Activated B cell treated with CpG ODN at 0.5 μM for 24 hours (primary cell): ENCODE measurements at places on chromosomes 16 and 17.

DNA sequence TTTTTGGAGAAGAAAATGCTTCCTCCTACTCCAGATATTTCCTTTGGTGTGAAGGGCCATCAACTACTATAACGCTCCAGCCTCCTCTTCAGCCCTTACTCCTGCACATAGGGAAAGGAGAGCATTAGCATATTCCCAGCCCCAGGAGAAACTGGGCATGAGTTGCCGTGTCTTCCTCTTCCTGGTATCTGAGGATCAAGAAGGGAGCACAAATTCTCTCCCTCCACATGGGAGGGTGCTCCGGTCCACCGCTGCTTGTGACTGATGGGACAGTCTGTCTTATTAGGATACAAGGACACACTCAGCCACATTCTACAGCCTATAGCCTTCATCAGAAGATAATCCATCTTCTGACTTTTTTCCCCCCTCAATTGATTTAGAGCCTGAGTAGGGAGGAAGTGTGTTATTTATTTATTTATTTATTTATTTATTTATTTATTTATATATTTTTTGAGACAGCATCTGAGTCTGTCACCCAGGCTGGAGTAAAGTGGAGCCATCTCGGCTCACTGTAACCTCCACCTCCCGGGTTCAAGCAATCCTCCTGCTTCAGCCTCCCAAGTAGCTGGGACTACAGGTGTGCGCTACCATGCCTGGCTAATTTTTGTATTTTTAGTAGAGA is 16.6 kb upstream of the CYB5B start:
- H3K27me3 ChIP-seq: no peaks in the 10 kb centered on the region
- H3K36me3 ChIP-seq: no peaks in the 10 kb centered on the region
- H3K27ac ChIP-seq: no peak overlapping the region
- no peak for DNase-seq

DNA sequence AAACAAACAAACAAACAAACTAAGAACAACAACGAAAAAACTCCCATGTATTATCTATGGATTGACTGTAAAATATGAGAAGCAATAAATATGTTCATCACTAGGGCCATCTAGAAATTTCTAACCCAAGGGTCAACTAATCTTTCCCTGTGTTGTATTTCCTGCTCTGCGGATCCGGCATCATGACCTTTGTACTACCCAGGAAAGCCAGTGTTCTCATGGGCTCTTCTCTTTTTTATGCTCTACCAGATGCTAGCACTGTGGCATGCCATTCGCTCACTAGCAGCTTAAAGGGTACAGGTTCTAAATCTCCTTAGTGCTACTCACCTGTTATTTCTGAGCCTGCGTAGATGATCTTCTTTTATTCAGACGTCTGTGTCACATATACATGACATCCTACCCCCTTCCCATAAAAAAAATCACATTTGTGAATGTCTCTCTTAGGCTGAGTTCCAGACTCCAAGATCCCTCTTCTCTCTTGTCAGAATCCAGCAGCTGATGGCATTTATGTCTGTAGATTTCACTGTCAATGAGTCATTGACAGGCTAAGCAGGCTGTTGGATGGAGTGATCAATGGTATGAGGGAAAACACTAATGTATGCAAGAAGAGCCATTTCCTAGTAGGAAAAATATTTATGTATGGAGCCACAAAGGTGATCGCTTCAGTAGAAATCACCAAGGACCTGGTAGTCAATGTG is 100.0 kb downstream of the WWOX start:
- peaks cover 14% of the 10 kb centered on the region for H3K4me1 ChIP-seq
- no peak overlapping the region for H3K4me3 ChIP-seq
- H3K27ac ChIP-seq: no peak overlapping the region

DNA sequence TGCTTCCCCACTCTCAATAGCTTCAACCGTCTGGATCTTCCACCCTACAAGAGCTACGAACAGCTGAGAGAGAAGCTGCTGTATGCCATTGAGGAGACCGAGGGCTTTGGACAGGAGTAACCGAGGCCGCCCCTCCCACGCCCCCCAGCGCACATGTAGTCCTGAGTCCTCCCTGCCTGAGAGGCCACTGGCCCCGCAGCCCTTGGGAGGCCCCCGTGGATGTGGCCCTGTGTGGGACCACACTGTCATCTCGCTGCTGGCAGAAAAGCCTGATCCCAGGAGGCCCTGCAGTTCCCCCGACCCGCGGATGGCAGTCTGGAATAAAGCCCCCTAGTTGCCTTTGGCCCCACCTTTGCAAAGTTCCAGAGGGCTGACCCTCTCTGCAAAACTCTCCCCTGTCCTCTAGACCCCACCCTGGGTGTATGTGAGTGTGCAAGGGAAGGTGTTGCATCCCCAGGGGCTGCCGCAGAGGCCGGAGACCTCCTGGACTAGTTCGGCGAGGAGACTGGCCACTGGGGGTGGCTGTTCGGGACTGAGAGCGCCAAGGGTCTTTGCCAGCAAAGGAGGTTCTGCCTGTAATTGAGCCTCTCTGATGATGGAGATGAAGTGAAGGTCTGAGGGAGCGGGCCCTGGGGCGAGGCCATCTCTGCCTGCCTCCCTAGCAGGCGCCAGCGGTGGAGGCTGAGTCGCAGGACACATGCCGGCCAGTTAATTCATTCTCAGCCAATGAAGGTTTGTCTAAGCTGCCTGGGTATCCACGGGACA is 11.1 kb upstream of the CLEC18A start:
- no peaks in the 10 kb centered on the region for H3K27me3 ChIP-seq
- peaks cover 65% of the 10 kb centered on the region for H3K36me3 ChIP-seq
- DNase-seq: no peak
- no peak overlapping the region for H3K27ac ChIP-seq
- no peaks in the 10 kb centered on the region for H3K4me1 ChIP-seq

DNA sequence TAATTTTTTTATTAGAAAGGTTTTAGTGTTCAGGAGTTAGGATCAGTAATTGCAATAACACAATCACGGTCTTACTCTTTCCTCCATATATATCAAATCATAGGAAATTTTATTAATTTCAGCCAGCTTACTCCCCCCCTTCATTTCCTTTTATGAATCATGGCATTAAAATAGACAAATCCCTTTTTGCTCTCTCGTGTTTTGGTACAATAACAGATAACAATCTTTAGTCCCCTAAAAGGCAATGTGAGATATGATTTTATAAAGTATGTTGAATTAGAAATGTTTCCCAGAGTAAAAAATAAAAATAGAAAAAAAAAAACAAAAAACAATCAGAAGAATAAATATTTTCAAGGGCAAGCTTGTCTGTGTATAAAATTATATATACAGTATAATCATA is 42.6 kb upstream of the RHOT1 start:
- no peak overlapping the region for H3K4me3 ChIP-seq
- H3K36me3 ChIP-seq: no peaks in the 10 kb centered on the region
- H3K27me3 ChIP-seq: peaks cover 5% of the 10 kb centered on the region
- no peak overlapping the region for H3K27ac ChIP-seq

DNA sequence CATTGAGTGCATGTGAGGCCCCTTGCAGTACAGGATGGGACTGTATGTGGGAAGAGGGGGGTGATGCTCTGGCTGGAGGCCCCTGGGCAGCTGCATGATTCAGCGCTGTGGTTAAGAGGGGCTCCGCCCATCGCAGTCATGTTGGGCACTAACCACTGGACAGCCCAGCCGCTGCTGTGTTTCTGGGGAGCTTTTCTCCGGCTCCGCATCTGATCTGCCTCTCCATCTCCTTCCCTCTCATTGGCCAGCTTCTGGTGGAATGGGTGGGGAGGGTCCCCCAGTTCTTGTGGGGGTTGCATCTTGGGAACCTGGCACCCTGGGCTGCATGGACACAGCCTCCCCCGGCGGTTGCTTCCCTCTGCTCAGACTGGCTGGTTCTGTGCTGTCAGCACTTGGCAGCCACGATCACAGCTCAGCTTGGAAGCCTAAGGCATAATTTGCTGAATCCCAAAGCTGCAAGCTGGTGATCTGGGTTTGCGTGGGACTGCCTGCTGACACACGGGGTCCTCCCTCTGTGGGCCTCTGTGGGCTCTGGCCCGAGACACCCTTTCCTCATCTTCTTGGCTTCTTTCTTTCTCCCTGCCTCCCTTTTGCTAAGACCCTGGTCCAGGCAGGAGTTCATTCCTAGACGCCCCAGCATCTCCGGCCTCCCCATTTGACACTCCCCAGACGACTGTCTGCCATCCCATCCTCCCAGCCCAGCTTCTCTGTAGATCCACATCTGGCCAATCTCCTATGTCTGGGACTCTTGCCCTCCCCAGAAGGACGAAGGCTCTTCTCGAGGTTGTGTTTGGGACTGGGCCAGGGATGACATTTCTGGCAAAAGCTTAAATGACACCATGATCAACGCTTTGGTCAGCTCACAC is 168.3 kb downstream of the SEC14L1 start:
- no peaks in the 10 kb centered on the region for H3K36me3 ChIP-seq
- peaks cover 4% of the 10 kb centered on the region for H3K27me3 ChIP-seq
- peaks cover 29% of the 10 kb centered on the region for H3K4me1 ChIP-seq
- H3K4me3 ChIP-seq: no peak overlapping the region

- H3K4me3 ChIP-seq: no peak overlapping the region
- no peaks in the 10 kb centered on the region for H3K4me1 ChIP-seq
- H3K27ac ChIP-seq: no peak overlapping the region
- peaks cover 10% of the 10 kb centered on the region for H3K36me3 ChIP-seq
- no peaks in the 10 kb centered on the region for H3K27me3 ChIP-seq
- DNase-seq: no peak
These were observed 11.4 kb downstream of the MARVELD3 start for GRCh38 chr16:71637398-71637797.

- no peak overlapping the region for H3K4me3 ChIP-seq
- DNase-seq: no peak
- peaks cover 2% of the 10 kb centered on the region for H3K4me1 ChIP-seq
- peaks cover 10% of the 10 kb centered on the region for H3K27me3 ChIP-seq
These were observed 1.7 kb upstream of the PRR35 start for GRCh38 chr16:558298-559020.

DNA sequence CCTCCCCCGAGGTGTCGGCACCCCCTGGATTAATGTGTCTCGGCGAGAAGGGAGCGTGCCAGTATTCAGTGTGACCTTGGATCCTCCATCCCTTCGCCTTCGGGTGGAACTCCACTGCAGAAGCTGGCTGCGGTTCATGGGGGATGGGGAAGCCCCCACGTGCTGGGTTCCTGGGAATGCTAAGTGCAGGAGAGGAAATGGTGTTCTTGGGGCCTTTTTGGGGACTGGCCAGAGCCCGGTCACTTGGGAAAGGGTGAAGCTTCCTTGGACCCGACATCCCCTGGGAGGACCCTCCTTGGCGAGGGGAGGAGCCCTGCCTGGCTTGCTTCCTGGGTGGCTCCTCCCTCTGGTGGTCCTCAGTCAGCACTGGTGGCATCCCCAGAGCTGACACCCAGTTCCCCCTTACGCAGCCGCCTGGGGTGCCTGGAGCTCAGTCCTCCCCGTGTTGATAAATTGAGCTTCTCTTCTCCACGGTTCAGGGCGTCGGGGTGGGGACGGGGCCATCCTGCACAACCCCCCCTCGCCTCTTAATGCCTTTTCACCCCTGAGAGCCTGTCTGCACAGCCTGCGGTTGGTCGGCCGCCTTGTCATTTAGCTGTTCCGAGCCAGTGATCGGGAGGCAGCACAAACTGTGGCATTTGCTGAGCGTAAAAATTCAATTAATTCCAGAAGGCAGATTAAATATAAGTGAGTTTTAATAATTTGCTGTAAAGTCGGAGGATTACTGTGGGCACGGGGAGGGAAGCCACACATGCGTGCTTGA is 30.7 kb upstream of the GSE1 start:
- no peak for DNase-seq
- no peak overlapping the region for H3K4me3 ChIP-seq
- peaks cover 30% of the 10 kb centered on the region for H3K4me1 ChIP-seq
- no peak overlapping the region for H3K27ac ChIP-seq
- peaks cover 1% of the 10 kb centered on the region for H3K36me3 ChIP-seq

DNA sequence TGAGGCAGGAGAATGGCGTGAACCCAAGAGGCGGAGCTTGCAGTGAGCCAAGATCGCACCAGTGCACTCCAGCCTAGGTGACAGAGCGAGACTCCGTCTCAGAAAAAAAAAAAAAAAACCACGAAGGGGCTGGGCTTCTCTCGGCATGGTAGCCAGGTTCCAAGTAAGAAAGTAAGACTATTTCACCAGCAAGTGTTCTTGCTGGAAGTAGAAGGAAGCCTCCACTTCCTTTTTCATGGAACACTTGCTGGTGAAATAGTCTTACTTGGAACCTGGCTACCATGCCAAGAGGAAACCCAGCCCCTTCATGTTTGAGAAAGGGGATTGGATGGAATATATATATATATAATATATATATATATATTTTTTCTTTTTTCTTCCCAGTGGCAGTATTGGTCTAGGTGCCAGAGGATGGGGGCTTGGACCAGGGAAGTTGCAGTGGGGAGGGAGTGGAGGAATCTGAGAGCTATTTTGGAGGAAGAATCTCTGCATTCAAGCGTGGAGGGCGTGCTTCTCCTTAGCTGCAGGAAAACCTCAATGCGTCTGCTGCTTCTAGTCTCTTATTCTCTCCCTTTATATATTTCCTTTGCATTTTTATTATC is 7.2 kb upstream of the N4BP1 start:
- H3K36me3 ChIP-seq: no peaks in the 10 kb centered on the region
- H3K27ac ChIP-seq: no peak overlapping the region
- H3K4me1 ChIP-seq: peaks cover 27% of the 10 kb centered on the region
- no peak for DNase-seq
- peaks cover 9% of the 10 kb centered on the region for H3K27me3 ChIP-seq

DNA sequence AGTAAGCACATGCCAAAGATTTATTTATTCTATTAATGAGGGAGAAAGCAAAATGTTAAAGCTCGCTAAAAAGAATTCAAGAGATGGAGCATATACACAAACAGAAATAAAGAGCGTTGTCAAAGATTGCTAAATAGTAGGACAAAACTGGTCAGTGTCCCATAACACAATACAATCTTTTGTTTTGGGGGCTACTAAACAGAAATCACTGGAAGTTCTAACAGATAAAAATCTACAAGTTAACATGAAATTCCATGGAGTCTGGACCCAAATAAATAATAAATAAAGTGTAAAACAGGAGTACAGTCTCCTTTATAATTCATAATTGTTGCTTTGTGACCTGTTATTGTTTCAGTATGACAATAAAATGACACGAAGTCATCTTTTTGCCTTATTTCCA is 115.2 kb upstream of the CNTNAP4 start:
- H3K36me3 ChIP-seq: no peaks in the 10 kb centered on the region
- no peaks in the 10 kb centered on the region for H3K4me1 ChIP-seq
- no peaks in the 10 kb centered on the region for H3K27me3 ChIP-seq
- no peak overlapping the region for H3K4me3 ChIP-seq
- no peak for DNase-seq

DNA sequence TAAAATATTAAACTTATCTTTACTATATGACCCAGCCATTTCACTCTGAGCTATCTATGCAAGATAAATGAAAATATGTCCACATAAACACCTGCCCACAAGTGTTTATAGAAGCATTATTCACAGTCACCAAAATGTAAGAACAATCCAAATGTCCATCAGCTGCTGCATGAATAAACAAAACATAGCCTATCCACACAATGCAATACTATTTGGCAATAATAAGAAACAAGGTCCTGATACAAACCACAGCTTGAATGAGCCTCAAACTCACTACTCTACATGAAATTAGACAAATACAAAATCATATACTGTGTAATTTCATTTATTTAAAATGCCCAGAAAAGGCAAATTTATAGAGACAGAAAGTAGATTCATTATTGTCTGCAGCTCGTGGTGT is 355.1 kb downstream of the CDH8 start:
- H3K4me3 ChIP-seq: no peak overlapping the region
- no peak overlapping the region for H3K27ac ChIP-seq
- DNase-seq: no peak
- no peaks in the 10 kb centered on the region for H3K27me3 ChIP-seq
- no peaks in the 10 kb centered on the region for H3K36me3 ChIP-seq

GRCh38 chr17:65368341-65368740 is 193.1 kb downstream of the AXIN2 start:
- no peak for DNase-seq
- H3K27me3 ChIP-seq: peaks cover 18% of the 10 kb centered on the region
- no peaks in the 10 kb centered on the region for H3K4me1 ChIP-seq
- no peaks in the 10 kb centered on the region for H3K36me3 ChIP-seq
